ENCODE measurements at places on chromosomes 6 and 20.

DNA sequence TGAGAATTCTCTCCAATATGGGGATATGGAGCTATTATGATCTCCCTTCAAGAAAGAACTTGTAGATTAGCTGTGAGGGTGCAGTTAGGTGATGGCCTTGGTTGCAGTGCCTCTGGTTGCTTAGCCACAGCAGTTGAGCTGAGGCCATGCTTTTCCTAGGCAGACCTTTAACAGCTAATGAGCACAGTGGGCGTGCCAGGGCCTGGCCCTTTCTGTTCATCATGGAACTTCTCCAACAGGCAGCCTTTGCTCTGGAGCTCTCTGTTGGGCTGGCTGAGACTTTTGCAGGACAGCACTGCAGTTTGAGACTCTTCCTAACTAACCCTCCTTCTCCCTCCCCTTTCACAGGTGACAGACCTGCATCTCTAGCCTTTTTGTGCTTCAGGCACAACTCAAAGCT lies 39.7 kb upstream of the TMEM170B start:
- peak; percentile 27 for DNase-seq

DNA sequence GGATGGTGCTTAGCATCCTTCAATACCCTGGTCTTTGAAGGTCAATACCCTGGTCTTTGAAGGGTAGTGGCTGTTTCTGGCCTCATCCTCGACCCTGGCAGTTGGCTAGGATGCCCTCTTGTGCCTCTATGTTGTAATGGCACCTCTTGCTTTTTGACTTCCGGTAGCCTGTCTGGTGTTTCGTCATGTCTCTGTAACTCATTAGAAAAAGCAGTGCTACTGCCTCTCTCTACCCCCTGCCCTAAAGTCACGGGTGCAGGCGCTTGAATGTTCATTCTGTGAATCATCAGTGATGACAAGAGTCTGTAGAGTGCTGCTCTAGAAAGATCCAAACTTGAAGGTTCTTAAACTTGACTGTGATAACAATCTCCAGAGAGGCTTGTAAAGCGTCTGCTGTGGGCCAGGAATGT lies 28.3 kb downstream of the RSPO4 start:
- peak; percentile 86 for DNase-seq

- DNase-seq, result no peak
Measured at GRCh38 chr20:46359233-46359751, 47.1 kb downstream of the ELMO2 start.

DNA sequence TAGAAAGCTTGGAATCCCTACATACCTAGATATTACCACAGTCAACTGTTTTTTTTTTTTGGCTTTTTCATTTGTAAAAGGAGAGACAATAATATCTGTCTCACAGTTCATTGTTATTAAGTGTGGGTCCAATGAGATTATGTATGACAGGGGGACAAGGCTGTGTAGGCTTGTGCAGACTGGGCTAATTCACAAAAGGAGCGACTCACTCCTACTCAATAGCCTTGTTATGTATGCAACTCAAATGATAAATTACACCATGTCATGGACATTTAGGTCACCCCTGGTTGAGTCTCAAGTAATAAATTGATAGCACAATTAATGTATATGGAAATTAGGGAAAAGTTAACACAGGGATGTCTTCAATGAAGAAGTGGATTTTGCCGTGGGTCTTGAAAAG lies 208.2 kb upstream of the MAP3K7 start:
- DNase-seq, result no peak

DNA sequence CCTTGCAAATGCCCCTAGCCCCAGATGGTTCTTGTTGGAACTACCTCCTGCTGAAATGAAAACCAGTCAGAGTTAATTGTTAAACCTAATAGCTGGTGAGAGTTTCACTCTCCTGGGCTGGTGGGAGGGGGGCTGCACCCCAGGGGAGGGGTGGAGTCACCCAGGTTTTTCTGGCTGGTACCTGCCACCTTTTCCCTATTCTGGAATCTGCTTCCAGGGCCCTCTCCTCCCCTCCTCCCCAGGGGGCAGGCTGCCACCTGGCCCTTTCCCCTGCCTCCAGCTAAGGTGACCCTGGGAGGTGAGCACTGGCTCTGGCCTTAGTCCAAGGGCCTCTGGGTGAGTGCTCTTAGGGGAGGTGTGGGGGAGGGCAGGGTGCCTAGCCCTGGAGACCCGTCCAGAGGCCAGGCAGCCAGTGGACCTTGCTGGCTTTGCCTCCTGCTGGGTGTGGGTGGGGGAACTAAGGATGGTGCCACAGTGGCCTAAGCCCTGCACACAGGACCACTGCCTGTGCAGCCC lies 48.8 kb upstream of the EPB41L1 start:
- no peak for DNase-seq

GRCh38 chr6:74892091-74892490 lies 313.8 kb downstream of the COL12A1 start:
- DNase-seq, result no peak

DNA sequence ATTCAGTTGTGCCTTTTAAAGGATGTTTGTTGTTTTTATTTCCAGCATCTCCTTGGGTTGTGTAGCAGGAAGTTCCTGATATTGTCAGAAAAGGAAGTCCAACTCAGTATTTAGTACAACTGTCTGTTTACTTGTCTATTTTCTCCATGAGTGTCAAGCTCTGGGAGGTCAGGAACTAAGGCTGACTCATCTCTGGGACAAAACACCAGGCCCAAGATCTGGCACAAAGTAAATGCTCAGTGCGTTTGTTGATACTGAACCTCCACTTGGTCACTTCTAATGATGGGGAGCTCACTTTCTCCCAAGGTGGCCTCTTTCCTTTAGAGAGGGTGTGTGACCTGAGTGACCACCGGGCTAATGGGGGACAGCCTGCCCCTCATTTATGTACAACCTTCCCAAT lies 12.6 kb upstream of the PIGU start:
- DNase-seq, result no peak

GRCh38 chr6:4598384-4598995 lies 177.7 kb upstream of the CDYL start:
- no peak for DNase-seq

GRCh38 chr20:14889496-14890255 lies 552.3 kb upstream of the FLRT3 start:
- DNase-seq, result no peak

DNA sequence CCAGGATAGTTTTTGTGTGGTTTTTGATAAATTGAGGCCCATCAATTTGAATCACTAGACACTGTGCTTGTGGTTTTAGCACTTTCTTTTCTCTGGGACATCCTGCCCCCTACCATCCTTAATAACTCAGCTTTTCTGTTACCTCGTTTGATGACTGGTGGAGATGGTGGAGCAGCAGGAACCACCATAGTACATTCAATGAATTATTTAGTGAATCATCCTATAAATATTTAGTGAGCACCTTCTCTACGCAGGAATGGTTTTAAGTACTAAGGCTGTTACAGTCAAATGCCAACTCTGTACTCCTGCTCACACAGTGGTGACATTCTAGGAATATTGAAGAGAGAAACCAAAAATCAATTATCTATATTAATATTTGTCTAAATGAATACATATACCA lies 585.2 kb downstream of the HAO1 start:
- DNase-seq, result no peak

- no peak for DNase-seq
Measured at GRCh38 chr6:123509112-123509511, 127.6 kb downstream of the TRDN start.

- no peak for DNase-seq
Measured at GRCh38 chr6:120965814-120966213, 368.5 kb downstream of the TBC1D32 start.

DNA sequence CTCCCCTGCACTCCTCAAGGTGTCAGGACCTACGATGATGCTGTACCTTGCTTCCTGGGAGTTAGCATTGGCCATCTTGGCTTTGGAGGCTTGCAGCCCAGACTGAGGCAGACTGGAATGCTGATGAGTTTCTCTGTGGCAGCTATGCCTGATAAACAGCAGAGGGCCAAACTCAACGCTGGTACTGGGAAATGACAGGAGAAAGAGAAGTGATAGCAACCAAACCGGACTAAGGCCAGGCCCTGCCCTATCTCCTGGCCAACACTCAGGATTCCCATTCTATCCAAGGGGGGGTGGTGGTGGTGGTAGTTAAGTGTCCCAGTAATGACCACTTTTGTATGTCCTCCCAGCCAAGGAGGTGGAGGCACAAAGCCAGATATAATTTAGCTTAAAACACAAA lies 90.0 kb upstream of the DTNBP1 start:
- DNase-seq, result peak; percentile 18
